GM23338 (cell line): ENCODE measurements at places on chromosomes 13 and 19. TPM values are rescaled to one million over a fixed set of nuclear protein-coding genes. Genes with fewer than 3 reads are reported as not detected.

DNA sequence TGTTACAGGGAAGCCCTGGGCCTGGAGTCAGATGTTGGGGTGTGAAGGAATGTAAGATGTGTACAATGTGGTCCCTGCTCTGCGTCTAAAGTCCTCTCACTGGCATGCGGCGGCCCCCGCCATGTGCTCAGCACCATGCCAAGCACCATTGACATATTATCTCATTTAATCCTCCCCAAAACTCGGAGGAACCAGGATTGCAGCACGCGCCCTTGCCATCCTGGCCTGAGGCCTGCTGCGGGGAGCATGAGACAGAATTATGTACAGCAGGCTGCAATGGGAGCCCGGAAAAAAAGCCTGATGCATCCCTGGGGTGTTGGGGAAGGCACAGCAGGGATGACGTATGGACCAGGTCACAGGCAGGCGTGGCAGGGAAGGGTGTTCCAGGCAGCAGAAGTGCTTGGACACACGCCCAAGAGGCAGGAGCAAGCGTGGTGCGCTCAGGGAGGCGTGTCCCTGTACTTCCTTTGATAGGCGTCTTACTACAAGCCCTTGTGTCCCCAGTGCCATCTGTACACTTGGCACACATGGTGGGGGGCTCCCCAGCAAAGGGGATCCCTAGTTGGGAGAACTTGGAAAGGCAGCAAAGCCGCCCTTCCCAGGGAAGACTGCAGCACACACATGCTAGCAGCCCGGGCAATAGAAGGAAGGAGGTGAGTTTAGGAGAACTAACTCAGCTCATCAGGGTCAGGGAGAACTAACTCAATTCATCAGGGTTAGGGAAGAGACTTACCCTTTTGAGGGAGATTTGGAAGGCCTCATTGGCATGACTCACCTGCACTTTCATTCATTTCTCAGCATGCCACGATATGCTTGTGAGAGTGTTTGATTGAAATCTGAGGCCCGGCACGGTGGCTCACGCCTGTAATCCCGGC is 3.4 kb downstream of the EVI5L start:
- H3K27me3 ChIP-seq: 0 out of 2 replicates have a peak, but pooled peaks cover 6% of the 10 kb centered on the region
- no peak for DNase-seq
- no peaks in the 10 kb centered on the region for H3K36me3 ChIP-seq
- H3K4me3 ChIP-seq: no peak overlapping the region
- H3K4me1 ChIP-seq: peaks cover 8% of the 10 kb centered on the region

- no peaks in the 10 kb centered on the region for H3K27me3 ChIP-seq
- no peak for DNase-seq
- no peak overlapping the region for H3K4me3 ChIP-seq
Observed at GRCh38 chr13:53822136-53822535, 793.5 kb downstream of the OLFM4 start.

GRCh38 chr19:39106194-39106593 is 19.4 kb upstream of the PAK4 start:
- H3K4me1 ChIP-seq: no peaks in the 10 kb centered on the region
- no peak for DNase-seq
- H3K4me3 ChIP-seq: no peak overlapping the region

Gene KIRREL2
- 9.9 and 13.1 TPM in 2 replicates for total RNA-seq

Gene CEACAM7
- total RNA-seq: 0.24 and 0.50 TPM in 2 replicates

- DNase-seq: no peak
- no peaks in the 10 kb centered on the region for H3K36me3 ChIP-seq
- no peaks in the 10 kb centered on the region for H3K27me3 ChIP-seq
- H3K27ac ChIP-seq: no peak overlapping the region
- H3K4me1 ChIP-seq: peaks cover 9% of the 10 kb centered on the region; the same call in 1 of the 2 replicates
Observed at GRCh38 chr13:60062502-60062901, 101.2 kb downstream of the DIAPH3 start.

GRCh38 chr13:40082639-40083038 is 427.2 kb downstream of the COG6 start:
- no peak overlapping the region for H3K27ac ChIP-seq
- DNase-seq: no peak
- H3K4me1 ChIP-seq: peaks cover 13% of the 10 kb centered on the region
- no peak overlapping the region for H3K4me3 ChIP-seq
- H3K36me3 ChIP-seq: no peaks in the 10 kb centered on the region; the same call in 1 of the 2 replicates

- H3K27ac ChIP-seq: no peak overlapping the region
- peaks cover 3% of the 10 kb centered on the region; the same call in 1 of the 2 replicates for H3K4me1 ChIP-seq
- H3K36me3 ChIP-seq: no peaks in the 10 kb centered on the region
- H3K27me3 ChIP-seq: no peaks in the 10 kb centered on the region
Observed at GRCh38 chr13:111361046-111361872, 40.8 kb downstream of the TEX29 start.

DNA sequence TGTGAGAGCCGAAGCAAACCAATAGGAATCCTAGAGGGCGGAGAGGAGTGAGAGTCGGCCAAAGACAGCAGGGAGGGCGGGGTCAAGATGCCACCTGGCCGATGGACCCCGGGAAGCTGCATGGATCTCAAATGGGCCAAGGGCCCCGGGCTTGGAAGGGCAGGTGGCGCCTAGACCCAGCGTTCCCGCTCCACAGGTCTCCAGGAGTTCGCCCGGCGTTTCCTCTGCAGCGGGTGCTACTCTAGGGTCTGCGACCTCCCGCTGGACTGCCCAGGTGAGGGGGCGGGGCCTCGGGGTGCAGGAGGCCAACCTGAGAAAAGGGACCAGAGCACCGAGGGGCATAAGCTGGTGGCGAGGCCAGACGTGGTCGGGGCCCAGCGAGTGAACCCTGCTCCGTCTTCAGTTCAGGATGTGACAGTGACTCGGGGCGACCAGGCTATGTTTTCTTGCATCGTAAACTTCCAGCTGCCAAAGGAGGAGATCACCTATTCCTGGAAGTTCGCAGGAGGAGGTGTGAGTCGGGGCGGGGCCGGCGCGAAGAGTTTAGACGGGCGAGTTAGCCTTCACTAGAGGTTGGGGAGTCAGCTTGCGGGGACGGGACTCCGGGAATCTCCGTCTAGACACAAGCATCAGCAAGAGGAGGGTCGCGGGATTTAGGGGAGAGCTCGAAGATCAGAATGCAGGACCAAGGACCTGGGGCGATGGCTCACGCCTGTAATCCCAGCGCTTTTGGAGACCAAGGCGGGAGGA is 9.9 kb downstream of the SPACA6 start:
- DNase-seq: peak; percentile 94
- peak overlapping the region; percentile 66 for H3K4me3 ChIP-seq
- no peaks in the 10 kb centered on the region for H3K27me3 ChIP-seq
- H3K4me1 ChIP-seq: peaks cover 18% of the 10 kb centered on the region

DNA sequence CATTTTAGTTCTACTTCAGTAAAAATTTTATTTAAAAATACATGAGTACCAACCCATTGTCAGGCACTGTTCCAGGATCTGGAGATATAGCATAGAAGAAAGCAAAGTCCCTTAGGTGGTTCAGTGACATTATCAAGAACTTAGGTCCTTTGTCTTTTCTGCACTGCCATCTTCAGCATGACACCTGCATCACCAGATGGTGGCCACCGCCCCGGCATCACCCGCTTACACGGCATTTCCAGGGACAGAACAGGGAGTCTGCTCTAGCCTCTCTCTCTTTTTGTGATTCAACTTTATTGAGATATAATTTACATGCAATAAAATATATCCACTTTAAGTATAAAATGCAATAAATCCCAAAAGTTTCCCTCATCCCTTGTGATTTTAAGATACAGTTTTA is 23.5 kb downstream of the DYRK1B start:
- no peaks in the 10 kb centered on the region for H3K4me1 ChIP-seq
- no peaks in the 10 kb centered on the region for H3K27me3 ChIP-seq

Gene GJB6
- total RNA-seq: not detected in 2 replicates

DNA sequence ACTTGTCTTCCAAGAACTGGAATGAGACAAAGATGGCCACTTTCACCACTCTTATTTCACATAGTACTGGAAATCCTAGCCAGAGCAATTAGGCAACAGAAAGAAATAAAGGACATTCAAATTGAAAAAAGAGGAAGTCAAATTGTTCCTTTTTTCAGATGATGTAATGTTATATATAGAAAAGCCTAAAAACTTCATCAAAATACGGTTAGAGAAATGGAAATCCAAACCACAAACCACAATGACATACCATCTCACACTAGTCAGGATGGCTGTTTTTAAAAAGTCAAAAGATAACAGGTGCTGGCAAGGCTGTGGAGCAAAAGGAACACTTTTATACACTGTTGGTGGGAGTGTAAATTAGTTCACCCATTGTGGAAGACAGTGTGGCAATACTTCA is 113.3 kb upstream of the SPRY2 start:
- no peaks in the 10 kb centered on the region for H3K27me3 ChIP-seq
- no peak for DNase-seq
- no peaks in the 10 kb centered on the region for H3K4me1 ChIP-seq
- H3K4me3 ChIP-seq: no peak overlapping the region

GRCh38 chr19:35330475-35330874 is 1.5 kb downstream of the CD22 start:
- H3K4me3 ChIP-seq: no peak overlapping the region
- H3K27me3 ChIP-seq: no peaks in the 10 kb centered on the region
- no peak for DNase-seq
- no peak overlapping the region for H3K27ac ChIP-seq
- no peaks in the 10 kb centered on the region for H3K36me3 ChIP-seq
- no peaks in the 10 kb centered on the region for H3K4me1 ChIP-seq

- H3K27ac ChIP-seq: no peak overlapping the region
- no peak overlapping the region for H3K4me3 ChIP-seq
- no peaks in the 10 kb centered on the region for H3K36me3 ChIP-seq
- peaks cover 18% of the 10 kb centered on the region for H3K27me3 ChIP-seq
Observed at GRCh38 chr19:1453525-1454364, 3.8 kb downstream of the APC2 start.
